Astrocyte (in vitro differentiated cells and primary cell): ENCODE measurements at places on chromosomes 3 and 15.

GRCh38 chr3:156211583-156211982 lies 91.2 kb downstream of the KCNAB1 start:
- DNase-seq = peak; percentile 88

DNA sequence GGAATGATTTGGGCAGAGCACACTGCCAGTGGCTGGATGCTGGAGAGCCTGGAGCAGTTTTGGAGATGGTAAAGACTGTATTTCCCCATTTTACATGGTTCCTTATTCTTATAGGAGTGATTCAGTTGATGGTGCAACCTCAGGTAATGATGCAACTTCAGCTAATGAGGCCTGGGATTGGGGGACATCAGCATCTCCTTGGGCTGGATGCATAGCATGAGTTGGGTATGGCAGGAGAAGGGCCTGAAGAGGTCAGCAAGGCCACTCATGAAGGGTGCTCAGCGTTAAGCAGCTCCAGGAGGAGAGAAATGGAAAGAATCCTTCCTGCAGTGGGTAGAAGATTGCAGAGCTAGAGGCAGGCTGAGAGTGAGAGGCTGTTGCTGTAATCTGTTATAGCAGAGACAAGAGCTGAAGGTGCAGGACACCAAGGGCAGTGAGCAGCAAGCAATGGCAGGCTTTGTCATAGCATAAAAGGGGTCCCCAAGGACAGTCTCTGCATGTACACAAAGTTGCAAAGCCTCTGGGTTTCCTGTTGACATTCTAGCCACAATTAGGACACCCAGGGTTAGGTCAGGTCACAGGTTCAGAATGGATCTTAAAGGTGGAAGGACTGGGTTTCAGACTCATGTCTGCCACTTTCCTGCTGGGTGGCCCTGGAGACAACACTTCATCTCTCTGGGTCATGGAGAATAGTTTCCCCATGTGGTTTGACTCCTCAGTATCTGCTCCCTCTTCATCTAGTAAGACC lies 29.5 kb upstream of the SNRK start:
- no peak for DNase-seq

DNA sequence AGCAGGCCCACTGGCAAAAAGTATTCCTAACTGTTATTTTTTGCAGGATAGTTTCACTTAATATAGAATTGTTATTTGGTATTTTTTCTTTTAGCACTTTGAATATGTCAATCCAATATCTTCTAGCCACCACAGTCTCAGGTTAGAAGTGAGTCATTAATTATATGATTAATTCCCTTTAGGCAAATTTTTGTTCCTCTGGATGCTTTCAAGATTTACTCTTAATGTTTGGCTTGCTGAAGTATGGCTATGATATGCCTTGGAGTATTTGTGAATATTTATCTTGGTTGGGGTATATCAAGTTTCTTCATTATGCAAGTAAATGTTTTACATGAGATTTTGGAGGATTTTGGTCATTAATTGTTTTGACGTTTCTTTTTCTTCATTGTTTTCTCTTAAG lies 152.1 kb upstream of the ALCAM start:
- DNase-seq = no peak

DNA sequence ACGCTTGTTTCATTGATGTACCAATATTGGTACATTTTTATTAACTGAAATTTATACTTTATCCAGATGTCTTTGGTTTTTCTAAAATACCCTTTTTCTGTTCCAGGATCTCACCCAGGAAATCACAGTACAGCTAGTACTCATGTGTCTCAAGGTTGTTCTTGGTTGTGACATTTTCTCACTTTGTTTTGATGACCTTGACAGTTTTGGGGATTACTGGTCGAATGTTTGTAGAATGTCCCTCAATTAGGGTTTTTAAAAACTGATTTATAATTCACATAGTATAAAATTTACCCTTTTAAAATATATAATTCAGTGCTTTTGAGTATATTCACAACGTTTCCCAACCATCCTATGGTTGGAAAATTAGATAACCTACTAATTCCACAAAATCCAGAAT lies 6.3 kb upstream of the SNRPN start:
- no peak for DNase-seq

- no peak for DNase-seq
Observed at GRCh38 chr3:28586325-28586724, 237.7 kb upstream of the AZI2 start.

DNA sequence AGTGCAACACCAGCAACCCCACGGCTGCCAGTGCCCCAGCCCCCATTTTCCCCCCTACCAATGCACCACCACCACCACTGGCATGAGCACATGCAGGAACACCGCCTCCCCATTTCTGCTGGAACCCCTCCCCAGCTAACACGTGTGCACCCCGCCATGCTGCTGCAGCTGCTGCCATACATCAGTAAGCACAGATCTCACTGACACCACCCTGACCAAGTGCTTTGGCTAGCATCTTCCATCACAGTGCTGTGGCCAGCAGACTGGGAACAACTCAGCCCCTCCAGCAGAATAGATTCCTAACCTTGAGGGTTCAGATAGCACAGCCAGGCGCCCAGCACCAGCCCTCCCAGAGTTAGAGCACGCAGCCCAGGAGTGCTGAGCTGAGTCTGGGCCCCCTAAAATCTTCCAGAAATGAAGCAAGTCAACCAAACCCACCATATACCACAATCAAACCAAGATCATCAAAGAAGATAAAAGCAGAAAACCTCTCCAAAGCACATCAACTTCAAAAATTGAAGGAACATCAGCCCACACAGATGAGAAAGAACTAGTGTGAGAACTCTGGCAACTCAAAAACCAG lies 81.2 kb upstream of the CDV3 start:
- DNase-seq = no peak

- no peak for DNase-seq
Observed at GRCh38 chr15:28026221-28026620, 72.9 kb downstream of the OCA2 start.

DNA sequence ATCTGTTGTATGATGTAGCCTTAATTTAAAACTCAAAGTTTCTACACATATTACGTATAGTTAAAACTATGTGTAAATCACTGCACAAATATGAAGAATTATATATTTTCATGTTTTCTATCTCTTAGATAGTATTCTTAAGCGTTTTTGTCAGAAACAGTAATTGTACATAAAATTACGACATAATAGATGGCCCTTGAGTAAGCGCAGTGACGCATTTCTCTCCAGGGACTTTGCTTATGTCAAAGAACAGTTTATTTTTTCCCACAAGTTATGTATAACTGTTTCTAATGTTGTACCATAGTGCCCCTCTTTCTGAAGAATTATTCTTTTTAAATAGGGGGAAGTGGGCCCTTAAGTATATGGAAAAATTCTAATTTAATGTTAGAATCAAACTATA lies 934.0 kb downstream of the VGLL3 start:
- no peak for DNase-seq

DNA sequence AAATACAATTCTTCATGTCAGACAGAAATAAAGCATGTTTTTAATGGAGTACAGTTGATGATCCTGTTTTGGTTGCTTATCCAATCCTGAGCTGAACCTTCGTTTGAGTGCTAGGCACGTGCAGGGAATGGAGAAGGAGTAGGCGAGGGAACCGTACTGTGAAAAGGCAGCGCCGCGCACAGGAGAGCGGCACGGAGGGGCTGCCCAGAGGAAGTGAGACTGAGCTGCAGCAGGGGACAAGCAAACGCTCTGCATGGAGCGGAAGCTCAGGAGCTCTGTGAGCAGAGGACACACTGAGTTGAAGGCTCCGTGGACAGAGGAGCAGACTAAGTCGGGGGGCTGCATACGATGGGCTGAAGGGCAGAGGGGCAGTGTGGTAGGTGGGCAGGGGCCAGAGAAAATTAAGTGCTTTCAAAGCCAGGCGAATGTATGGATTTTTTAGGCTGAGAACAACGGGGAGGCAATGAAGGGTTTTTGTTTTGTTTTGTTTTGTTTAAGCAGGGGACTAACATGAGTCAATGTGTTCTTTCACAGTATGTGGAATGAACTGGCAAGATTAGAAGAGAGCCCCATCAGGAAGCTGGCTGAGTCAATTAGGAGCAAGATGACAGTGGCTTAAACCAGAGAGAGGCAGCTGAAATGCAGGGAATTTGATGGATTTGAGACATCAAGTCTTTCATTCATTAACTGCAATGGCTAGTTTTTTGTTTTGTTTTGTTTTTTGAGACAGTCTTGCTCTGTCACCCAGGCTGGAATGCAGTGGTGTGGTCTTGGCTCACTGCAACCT lies 23.8 kb upstream of the TM2D3 start:
- DNase-seq = peak; percentile 68
